ENCODE measurements at places on chromosomes 1 and 21.

DNA sequence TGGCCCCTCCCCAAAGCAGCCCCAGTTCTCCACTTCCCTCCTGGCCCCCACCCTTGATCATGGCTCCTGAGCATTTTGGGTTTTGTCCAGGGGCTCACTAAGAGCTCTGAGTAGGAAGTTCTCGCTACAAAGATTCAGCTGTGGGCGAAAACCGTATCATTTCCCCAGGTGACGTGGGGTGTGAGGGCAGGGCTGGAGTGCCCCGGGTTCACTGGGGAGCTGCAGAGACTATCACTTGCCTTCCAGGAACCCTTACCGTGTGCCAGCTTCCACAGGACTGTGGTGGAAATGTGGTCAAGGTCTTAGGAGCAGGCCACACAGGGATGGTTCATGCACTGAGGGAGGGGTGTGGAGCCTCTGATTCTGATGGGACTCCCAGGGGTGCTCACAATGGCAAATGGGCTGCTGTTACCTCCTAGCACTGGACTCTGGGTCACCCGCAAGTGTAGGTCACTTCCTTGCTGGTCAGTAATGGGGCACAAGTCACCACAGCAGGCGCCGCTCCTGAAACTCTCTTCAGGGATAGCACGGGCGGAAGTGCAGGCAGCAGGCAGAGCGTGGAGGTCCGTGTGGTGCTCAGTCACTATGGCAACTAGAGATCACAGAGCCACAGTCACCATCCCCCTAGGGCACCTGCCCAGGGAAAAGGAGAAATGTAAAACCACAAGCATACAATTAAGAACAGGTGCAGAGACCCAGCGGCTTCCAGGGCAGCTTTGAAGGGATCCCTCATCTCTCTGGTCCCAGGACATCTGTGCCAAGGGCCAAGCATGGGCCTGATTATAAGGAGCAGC lies 35.4 kb downstream of the RSPH1 start:
- no peak for DNase-seq

GRCh38 chr1:109501644-109502363 lies 7.7 kb downstream of the AMIGO1 start:
- no peak for DNase-seq

DNA sequence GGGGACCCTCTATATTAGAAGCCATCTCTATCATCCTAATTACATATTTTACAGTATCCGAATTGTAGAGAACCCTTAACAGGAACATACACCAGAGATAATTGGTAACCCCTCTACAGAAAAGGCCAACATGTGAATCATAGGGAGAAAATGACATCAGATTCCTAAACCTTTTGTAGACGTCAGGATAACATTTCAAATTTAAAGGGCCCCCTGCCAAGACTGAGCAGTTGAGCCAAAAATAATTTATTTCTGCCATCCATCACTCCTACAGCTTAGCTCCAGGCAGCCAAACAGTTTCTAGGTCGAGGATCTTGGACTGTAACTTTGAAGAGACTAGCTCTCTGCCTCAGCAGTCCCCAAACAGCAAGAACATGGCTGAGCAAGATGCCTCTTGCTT lies 21.2 kb downstream of the ZNF697 start:
- no peak for DNase-seq

GRCh38 chr1:151998611-151999362 lies 5.1 kb upstream of the S100A10 start:
- DNase-seq = no peak

DNA sequence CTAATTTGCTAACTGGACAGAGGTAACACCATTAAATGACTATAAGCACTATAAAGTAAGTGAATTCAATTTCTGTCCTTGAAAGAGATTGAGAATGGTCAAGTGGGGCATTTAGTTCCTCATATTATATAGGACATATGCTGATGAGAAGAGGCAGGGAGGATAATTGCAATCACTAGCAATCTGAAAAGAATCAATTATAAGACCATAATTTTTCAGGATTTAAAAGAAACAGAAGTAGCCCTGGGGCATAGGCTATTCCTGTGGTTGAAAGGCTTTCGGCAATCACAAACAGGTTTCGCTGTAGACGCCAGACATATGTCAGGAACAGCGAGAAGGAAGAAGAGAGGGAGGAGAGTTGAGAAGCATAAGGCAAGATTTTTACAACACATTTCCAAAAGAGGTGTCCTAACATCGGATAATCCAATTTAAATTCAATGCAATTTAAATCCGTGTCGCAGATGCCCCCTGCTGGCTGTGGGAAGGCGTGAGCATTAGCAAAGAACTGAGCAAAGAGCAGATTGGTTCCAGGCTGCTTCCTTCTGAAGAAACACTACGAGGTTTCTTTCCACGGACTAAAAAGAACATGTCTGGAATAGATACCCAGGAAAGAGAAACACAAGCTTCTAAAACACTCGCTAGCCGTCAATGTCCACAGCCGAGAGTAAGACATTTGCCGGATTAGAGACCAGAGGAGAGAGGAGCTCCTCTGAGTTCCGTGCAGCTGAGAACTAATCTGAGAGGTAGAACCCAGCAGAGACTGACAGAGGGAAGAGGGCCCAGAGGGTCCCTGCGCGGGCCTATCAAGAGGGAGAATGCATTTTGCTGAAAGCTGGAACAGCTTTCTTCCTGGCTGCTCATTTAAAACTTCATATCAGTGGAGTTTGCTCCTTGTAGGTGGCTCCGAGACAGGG lies 27.9 kb downstream of the RGS5 start:
- peak; percentile 50 for DNase-seq

Data from amniotic stem cell (primary cell).